ENCODE measurements at places on chromosomes 2 and 18.
A peak's percentile ranks its signal among the peaks of the same experiment; 100 is the strongest.

GRCh38 chr2:167492486-167492885, 604.2 kb downstream of the XIRP2 start:
- DNase-seq = no peak

GRCh38 chr2:150234787-150235446, 252.6 kb downstream of the RND3 start:
- DNase-seq = no peak

DNA sequence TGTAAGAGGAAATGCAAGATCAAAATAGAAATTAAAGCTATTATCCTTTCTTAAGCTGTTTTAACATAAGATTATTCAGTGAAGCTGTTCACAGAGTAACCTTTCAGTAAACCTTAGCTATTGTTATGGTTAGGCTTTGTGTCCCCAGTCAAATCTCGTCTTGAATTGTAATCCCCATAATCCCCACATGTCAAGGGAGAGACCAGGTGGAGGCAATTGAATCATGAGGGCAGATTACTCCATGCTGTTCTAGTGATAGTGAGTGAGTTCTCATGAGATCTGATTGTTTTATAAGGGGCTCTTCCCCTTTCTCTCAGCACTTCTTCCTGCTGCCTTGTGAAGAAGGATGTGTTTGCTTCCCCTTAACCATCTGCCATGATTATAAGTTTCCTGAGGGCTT, 424.4 kb downstream of the DSEL start:
- DNase-seq = no peak

DNA sequence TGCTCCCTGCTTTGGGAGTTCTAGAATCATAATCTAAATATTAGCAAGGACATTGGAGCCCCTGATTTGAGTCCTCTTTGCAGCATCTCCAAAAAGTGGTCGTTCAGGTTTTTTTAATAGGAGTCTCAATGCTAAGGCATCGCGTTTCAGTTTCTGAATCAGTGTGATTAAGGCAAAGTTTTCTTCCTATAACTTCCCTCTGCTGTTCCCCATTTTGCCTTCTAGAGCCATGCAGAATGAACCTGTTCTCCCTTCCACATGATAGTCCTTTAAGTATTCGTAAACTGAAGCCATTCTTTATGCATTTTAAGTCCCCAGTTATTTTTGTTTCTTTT, 159.5 kb downstream of the PTGR3 start:
- no peak for DNase-seq

DNA sequence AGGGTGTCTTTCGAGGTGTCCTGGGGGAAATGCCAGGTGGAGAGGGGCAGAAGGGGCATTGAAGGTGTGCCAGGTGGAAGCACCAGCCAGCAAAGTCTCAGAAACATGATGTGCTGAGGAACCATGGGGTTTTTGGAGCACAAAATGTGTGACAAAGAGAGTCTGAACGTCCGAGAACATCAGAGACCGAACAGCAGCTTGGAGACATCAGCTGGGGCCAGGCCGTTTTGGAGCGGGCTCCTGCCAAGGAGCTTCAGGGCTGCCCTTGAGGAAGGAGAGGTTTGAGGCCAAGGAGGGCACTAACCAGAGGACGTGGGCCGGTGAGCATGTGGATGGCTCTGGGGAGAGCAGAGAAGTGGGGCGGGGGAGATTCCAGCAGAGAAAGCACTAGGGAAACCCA, 5.3 kb upstream of the MBP start:
- DNase-seq = no peak

GRCh38 chr2:16170675-16171424, 230.5 kb downstream of the MYCN start:
- DNase-seq = no peak

DNA sequence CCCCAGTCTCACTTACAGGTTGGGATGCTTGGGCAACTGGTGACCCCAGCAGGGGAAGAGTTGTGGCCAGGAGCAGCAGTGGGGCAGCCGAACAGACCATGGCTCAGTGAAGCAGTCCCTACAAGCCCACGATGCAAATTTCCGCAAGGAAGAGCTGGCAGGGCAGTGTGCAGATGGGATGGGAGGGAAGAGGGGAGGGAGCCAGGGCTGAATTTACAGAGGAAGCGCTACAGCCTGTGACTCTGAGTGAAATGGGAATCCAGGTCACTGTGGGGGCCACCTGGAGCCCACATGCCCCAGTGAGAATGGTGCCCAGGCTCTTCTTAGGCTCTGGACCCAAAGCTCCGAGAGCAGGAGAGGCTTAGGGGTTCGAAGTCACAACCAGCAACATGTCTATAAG, 27.0 kb upstream of the SELENOI start:
- no peak for DNase-seq

DNA sequence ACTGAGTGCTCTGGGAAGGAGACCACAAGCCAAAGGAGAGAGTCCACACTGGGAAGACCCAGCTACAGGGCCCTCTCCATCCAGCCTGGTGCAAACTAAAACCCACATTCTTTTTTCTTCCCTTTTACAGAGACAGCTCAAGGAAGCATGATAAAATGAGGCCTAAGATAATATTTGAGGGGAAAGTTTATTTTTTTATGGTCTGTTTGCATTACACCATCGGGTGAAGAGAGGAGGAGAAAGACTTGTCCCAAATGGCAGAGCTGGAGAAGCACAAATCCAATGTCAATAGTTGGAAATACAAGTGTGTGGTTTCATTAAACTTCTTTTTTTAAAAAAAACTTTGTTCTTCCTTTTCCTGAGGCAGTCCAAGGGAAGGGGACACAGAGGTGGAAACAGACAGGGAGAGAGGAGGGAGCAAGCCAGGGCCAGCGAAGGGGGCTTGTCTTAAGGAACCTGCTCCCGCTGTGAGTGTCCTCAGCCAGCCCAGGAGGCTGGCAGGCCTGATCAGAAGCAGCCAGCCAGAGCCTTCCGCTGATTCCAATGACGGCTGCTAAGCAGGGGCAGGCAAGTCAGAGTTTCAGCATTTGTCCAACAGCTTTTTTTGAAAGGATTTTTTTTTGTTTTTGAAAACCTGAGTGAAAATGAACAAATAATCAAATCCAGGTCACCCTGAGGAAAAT, 203.8 kb upstream of the SIX2 start:
- peak; percentile 39 for DNase-seq

DNA sequence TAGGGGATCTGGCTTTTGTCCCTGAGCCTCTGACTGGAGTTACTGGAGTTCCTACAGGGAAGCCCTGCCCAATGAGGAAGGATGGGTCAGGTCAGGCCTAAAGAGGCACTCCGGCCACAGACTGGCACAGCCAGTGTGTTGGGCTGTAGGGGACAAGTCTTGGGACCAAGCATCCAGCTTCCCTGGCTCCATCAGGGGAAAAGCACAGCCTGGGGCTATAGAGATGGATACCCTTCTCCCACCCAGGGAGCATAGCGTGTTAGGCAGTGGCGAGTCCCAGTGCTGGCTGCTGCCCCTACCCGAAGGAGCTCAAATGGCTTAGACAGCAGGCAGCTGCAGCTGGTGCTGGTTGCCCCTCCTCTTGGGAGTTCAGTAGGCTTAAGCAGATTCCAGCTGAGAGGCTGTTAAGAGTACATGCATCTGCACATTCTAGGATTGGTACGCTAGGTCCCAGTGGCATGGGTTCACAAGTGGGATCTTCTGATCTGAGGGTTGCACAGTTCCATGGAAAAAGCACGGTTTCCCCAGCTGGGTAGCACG, 111.4 kb downstream of the DCDC2C start:
- DNase-seq = no peak

- no peak for DNase-seq
These were observed 103.7 kb downstream of the USP34 start for GRCh38 chr2:61367177-61367576.

DNA sequence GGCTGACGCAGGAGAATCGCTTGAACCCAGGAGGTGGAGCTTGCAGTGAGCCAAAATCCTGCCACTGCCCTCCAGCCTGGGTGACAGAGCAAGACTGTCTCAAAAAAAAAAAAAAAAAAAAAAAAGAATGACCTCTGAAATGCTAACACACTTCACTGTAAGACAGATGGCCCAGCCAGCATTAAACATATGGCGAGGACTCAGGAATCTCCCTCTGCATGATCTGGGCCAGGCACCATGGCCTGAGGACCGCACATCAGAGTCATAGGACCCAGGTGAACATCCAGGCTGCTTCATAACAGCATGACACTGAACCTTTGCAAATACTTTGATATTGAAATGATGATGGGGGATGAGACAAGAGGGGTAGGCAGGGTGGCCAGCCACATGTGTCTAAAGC, 56.1 kb upstream of the DNMT3A start:
- DNase-seq = no peak

GRCh38 chr2:9329497-9329896, 93.8 kb downstream of the ITGB1BP1 start:
- DNase-seq = no peak

DNA sequence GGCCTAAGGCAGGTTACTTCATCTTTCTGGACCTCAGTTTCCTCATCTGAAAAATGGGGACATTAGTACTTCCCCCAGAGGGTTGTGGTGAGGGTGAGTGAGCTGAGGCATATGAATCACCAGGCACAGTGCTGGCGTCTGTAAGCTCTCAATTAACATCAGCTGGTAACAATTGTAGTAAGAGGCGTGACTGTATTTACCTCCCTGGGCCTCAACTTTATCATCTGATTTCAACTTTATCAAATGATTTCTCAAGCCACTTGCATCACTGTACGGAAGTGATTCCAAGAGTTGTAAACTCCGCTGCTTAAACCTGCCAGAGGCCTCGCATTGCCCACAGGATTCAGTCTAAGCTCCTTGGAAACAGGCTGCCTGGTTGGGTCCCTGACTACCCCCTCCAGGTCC, 53.6 kb upstream of the PKDCC start:
- no peak for DNase-seq

DNA sequence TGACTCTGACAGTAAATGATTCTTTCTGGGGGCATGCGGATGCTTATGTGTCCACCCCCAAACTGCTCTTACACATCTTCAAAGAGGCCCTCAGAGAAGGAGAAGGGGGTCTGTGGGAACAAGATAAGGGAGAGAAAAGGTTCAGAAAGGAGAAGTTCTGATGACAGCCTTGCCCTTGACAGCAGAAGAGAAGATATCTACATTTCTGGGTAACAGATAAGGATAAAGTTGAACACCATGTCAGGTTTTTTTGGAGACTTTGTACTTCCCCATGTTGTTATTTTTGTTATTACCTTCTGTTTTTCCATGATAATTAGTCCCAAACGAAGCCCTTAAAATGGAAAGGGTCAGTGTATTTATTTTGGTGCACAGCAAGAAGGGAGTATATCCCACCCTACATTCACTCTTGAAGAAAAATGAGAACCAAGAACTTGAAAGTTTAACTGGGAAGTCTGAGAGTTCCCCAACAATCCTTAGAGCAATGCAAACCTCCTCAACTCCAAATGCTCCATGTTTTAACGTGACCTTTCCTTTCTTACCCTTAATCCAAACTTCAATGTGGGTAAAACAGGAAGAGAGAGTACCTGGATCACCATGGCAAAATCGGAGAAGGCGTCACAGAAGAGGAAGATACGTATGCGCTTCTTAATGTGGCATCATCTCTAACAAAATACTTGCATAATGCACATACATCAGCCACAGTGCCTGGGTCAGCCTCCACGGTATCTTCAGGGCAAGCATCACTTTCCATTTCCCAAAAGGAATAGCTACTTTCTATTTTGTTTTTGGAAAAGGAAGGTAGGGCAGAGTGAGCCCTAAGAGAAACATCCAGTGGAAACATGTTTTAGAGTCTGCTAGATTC, 264.6 kb upstream of the STON1 start:
- no peak for DNase-seq

DNA sequence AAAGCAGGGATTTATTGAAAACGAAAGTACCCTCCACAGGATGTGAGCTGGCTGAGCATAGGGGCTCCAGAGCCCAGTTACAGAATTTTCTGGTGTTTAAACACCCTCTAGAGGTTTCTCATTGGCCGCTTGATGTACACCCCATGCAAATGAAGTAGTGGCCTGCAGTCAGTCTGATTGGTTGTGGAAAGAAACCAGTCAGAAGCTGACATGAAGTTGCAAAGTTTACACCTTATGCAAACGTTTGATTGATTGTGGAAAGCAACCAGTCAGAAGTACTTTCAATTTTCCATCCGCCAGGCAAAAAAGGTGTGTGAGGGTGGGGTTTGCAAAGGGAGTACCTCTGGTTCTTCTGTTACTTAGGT, 62.3 kb downstream of the VWA3B start:
- peak; percentile 47 for DNase-seq

GRCh38 chr2:4962419-4962818, 729.8 kb upstream of the SOX11 start:
- DNase-seq = no peak

DNA sequence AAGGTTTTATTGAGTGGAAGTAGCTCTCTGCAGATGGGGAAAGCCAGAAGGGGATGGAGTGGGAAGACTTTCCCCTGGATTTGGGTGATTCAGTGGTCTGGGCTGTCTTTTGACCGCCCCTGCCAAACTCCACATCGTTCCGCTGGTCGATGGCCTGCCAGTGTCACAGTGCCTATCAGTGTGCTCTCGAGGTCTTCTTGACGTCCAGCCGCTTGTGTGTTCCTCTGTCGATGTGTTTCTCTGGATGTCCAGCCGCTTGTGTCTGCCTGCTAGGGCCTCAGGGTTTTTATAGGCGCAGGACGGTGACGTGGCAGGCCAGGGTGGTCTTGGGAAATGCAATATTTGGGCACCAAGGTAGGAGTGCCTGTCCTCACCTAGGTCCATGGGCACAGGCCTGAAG, 1371.4 kb upstream of the PIK3C3 start:
- no peak for DNase-seq

DNA sequence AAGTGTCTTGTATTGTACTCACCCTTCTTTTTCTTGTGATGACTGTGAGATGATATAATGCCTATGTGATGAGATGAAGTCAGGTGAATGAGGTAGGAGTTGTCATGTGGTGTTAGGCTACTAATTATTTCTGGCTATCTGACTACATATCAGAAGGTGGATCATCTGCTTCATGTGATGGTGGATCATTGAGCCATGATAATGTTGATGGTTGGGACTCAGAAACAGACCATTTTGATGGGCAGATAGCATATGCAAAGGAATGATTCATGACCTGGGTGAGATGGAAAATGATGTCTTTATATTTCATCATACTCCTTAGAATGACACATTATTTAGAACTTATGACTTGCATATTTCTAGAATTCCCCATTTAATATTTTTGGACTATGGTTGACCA, 19.5 kb downstream of the ANKRD30B start:
- no peak for DNase-seq

DNA sequence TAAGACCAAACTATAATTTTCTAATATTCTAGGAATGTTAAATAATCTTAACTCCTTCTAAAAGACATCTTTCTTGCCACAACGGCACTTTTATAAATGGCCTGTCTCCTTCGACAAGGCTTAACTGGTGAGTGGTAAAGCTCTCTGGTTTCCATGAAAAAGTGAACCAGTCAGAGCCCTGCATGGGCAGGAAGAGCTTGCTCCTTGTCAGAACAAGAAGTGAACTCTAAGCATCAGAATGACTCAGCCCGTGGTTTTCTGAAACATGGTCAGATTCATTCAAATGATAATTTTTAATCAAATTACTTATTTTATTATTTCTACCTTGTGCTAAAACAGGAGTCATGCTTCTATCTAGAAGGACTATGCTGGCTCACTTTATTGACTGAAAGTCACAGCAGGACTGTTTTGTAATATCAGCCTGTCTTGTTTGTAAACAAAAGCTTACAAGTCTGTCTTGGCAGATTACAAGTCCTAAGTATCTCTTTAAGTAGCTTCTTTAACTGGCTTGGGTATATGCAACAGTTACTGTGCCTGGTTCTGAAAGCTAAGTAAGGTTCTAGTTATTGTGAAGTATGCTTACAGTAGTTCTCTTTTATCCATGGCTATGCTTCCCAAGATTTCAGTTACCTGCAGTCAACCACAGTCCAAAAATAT, 245.4 kb downstream of the NAPG start:
- no peak for DNase-seq
